ENCODE measurements at places on chromosomes 4 and X. TPM values are rescaled to one million over a fixed set of nuclear protein-coding genes. Genes with fewer than 3 reads are reported as not detected.

The SMC1A gene
- 18.8 TPM for total RNA-seq

The PABPC5 gene
- 0.76 TPM for total RNA-seq

The SMARCA1 gene
- total RNA-seq, result 20.2 TPM

The SHROOM4 gene
- total RNA-seq, result 6.0 TPM

The STOX2 gene
- 4.8 TPM for total RNA-seq

The HADH gene
- 21.3 TPM for total RNA-seq
